MV-4-11 (cell line): ENCODE measurements at places on chromosomes 2 and 18.

- DNase-seq: peak; percentile 44
Measured at GRCh38 chr18:9243029-9243428, 91.5 kb upstream of the TWSG1 start.

GRCh38 chr18:13551305-13551603 lies 175.1 kb downstream of the FAM210A start:
- DNase-seq: no peak

GRCh38 chr18:2180586-2180985 lies 390.7 kb downstream of the METTL4 start:
- peak; percentile 70 for DNase-seq

GRCh38 chr18:11821643-11822237 lies 29.5 kb upstream of the CHMP1B start:
- DNase-seq: no peak

DNA sequence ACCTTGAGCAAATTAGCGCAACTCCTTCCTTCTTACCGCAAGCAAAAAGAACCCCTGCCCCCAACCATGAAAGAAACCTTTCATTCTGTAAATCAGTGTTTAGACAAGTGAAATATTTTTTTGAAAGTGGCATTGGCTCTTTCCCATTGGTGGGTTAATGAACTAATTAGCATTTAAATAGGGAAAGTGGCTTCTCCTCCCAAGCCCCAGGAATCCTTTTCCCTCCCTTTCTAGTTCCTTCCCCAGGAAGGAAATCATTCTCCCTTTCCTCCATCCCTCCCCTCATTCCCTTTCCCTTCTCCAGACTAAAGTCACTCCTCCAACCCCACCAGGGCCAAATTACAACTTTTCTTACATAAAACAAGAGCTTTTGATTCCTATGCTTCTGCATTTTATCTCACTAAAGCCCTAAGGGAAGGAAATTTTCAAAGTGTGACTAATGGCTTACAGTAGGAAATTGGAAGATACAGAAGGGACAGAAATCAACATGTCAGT lies 22.9 kb upstream of the TYMS start:
- no peak for DNase-seq

DNA sequence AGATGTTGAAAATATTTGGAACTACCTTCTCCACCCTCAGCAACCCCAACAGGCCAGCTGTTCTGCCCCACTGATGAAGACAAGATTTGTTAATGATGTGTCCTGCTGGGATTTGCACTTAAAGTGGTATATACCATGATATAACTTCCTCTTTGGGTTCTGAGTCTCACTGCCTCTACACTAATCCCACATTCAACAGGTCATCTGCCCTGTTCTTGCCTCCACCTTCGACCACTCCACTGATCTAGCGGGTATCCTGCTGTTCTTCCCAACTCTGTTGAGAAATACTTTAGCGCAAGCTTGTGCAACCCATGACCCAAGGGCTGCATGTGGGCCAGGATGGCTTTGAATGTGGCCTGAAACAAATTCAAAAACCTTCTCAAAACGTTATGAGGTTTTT lies 72.7 kb downstream of the LRP1B start:
- DNase-seq: peak; percentile 46

DNA sequence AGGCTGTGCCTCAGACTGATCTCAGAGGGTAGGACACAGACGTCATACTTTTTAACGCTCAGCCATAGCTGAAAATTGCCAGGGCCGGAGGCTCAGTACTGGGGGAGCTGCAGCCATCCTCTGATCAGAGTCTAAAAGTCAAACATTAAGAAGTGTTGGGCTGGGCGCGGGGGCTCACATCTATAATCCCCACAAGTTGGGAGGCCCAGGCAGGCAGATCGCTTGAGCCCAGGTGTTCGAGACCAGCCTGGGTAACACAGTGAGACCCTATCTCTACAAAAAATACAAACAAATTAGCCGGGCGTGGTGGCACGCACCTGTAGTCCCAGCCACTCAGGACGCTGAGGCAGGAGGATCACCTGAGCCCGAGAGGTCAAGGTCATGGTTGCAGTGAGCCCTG lies 48.8 kb downstream of the FAM178B start:
- DNase-seq: no peak

- no peak for DNase-seq
Measured at GRCh38 chr18:4251873-4252272, 203.2 kb downstream of the DLGAP1 start.

DNA sequence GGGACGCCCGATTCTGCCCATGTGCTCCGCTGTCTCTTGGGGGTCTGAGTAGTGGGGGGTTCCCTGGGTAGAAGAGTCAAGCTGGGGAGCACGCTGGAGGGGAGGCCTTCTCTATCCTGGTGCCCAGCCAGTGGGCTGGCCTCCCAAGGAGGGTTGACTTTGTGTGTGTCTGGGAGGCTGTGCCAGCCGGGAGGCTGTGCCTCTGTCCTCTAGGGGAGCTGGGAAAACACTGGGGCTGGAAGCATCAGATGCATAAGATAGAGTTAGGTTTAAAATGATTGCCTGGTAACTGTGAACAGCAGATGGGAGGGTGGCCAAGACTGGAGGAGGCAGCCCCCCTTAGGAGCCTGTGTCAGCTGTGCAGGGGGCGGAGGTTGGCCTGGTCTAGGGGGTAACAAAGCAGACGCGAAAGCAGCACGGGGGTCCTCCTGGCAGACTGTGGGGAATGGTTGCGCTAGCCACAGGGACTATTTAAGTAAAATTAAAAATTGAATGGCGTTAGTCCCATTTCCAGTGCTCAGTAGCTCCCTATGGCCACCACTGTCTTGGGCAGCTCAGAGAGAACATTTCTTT lies 1.3 kb downstream of the ING5 start:
- no peak for DNase-seq

- no peak for DNase-seq
Measured at GRCh38 chr2:148888986-148889385, 14.0 kb downstream of the KIF5C start.

DNA sequence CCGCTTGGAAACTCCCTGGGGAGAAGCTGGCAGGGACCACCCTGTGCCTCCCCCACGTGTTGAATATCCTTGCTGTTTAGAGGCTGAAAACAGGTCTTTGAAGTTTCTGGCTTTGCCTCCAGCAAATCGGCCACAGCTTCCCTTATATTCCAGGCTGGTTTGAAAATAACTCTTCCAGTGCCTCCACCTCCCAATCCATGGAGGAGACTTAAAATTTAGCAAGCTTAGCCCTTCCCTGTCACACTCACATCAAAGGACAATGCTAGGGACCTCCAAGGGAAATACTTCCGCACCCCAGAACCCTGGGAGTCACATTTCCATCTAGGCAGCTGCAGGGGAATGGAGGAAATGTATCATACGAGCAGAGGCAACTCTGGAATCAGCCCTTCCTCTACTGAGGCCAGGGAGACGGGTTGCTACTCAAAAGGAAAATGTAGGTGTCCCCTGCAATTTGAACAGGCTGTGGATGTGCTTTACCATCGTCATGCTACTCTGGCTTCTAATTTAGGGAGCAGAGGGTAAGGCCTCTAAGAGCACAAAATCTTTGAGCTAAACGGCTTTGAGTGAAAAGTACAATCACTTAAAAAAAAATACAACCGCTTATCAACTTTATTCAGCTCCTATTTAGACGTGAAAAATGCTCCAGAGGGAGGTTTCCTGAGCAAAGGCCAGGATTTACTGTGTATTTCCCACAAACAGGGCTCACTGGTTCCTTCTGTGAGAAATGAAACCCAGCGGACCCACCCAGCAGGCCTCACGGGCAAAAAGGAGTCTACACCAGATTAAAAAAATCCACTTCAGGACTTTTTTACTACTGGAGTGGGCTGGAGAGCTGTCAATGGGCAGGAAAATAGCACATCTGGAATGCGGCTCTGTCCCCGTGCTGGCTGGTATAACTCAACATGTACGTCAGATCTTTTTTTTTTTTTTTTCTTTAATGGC lies 49.4 kb upstream of the PKDCC start:
- no peak for DNase-seq

DNA sequence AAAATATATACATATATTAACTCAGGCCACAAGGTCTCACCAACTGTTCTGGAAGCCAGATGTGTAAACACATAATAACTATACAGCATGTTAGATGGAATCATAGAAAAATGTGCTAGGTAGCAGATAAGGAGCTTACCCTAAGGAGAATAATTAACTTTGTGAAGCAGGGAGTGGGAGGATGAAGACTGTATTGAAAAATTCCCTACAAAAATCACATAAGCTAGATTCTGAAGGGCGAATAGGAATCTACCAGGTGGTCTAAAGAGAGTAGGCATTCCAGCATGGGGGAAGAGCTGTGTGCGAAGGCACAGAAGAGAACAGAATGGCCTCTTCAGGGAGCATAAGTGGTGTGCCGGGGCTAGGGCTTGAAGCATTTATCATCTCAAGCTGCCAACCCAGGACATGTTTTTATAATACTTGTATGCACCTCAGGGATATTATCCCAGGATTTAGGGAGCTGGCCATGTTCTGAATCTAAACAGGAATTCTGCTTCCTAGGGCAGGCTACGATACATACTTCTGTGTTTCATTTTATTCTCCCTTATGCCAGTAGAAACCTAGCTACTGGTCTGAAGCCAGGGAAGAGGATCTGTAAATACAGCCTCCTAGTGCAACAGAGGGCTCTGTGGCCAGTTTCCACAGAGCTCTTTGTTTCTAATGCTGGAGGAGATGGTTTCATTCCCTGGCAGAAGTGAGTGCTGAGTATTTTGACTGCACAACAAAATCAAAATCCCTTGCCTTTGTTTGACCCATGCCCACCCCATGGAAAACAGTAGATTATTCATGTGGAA lies 56.7 kb downstream of the NEMP2 start:
- no peak for DNase-seq

DNA sequence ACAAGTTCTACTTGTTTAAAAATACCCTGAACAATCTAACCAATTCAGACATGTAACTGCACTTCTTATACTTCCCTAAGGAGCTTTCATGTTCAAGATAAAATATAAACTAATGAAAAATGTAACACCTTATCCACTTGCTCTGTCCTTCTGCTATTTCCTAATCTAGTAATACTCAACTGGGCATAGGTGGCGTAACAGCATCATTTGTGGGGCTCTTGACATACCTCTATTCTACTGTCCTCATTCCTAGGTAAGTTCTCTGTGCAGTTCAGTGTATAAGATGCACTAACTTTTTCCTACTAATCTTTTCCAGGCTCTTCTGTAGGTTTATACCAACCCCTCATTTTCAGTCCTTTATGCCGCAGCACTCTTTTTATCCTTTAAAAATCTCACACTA lies 36.7 kb downstream of the PRKD3 start:
- DNase-seq: no peak

GRCh38 chr2:234145057-234145456 lies 94.6 kb downstream of the SPP2 start:
- DNase-seq: no peak

- no peak for DNase-seq
Measured at GRCh38 chr18:7817575-7818230, 250.6 kb downstream of the PTPRM start.
